ENCODE measurements at places on chromosomes 6 and 20.
A peak's percentile ranks its signal among the peaks of the same experiment; 100 is the strongest.

DNA sequence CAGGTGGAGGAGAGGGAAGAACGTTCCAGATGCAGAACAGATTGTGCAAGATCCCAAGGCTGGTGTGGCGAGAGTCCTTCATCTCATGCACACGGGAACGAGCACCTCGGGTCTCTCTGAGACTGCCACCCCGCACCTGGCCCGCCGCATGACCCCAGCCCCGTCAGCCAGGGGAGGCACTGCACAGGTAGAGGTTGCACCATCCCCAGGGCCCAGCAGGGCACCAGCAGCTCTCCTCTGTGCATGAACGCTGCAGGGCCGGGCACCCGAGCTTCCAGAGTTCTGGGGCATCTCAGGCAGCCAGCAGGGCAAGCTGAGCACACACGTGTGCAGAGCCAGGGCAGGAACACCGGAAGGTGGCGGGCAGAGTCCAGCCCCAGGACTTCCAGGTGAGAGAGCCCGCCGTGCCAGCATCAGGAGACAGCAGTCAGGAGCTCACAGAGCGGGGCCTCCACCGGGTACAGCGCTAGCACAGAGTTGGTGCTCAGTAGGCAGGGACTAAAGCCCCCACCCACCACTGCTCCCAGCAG is 193.2 kb downstream of the TAF4 start:
- no peak for DNase-seq

GRCh38 chr6:104700371-104701185 is 159.1 kb downstream of the HACE1 start:
- DNase-seq: no peak

DNA sequence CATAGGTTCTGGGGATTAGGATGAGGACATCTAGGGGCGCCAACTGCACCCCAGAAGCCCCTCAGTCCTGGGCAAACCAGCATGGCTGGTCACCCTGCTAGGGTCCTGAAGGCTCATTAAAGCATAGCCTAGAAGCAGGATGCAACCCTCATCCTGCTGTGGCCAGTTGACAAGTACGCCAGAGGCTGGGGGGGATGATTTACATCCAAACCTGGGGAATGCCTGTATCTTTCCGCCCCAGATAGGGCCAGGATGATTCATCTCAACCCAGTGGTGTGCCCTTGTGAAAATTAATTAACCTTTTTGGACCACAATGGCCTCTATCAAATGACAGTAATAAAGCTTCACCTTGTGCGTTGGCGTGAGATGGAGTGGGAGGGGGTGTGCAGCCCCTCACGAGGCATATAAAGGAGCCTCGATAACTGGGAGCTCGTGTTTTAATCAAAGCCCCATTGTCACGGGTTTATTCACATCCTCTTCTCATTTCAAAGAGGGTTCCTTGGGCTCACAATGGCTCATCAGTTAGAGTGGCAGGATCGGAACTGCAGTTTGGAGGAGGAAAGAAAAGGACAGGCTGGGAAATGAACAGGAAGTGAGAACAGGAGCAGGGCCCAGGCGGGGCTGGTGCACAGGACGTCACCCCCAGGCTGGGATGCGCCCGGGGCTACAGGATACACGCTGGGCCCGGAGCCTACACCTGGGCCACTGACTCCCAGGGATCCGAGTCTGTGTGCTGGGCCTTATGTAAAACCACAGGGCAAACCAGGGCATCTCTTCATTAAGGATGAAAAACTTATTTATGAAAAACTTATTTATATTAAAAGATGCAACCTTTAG is 121.8 kb upstream of the PHACTR3 start:
- no peak for DNase-seq

DNA sequence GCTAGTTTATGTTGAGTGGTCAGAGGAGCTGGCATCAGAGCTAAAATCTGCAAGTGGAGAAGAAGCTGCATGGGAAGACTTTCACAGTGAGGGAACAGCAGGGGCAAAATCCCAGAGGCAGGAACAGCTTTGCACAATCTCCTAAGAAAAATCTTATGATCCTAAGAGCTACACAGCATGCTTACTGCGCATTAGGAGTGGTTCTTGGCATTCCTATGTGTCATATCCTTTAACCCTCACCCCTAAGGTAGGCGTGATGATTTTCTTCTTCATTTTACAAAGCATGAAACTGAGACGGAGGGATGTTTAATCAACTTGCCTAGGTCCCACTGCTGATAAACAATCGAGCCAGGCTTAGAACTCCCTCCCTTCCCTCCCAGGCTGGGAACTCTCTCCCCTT is 313.6 kb upstream of the SULF2 start:
- DNase-seq: no peak

- no peak for DNase-seq
Measured at GRCh38 chr20:60680554-60680953, 571.5 kb upstream of the CDH4 start.

DNA sequence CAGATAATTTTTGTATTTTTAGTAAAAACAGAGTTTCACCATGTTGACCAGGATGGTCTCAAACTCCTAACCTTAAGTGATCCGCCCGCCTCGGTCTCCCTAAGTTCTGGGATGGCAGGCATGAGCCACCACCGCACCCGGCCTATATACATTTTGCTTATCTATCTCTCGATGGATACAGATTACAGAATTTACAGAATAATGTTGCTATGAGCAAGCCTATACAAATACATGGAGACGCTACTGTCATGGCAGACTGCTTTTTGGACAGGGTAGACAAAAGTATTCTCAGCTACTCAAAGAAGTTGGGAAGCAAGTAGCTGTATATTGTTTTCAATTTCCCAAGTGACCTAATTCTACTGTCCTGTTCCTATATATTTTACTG is 1.6 kb downstream of the HSPA1L start:
- no peak for DNase-seq

- peak; percentile 28 for DNase-seq
Measured at GRCh38 chr6:138944412-138944811, 43.6 kb downstream of the REPS1 start.

GRCh38 chr6:130931683-130932082 is 104.5 kb downstream of the SMLR1 start:
- DNase-seq: no peak

DNA sequence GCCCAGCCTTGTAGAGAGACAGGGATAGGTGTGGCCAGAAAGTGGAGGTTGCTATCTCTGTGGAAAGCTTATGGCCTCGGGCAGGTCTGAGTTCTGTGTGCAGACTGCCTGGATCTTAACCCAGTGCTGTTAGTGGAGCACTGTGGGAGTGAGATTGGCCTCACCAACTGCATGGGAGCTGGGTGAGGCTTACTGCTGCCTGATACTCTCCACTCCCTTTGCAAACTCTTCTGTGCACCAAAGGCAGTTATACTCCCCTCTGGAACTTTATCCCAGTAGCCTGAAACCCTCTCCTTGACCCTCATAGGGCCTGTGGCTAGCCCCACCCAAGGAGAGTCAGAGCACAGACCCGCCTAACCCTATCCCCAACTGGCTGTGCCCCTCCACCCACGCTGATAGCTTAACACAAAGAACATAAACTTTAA is 41.4 kb upstream of the PKIB start:
- no peak for DNase-seq

DNA sequence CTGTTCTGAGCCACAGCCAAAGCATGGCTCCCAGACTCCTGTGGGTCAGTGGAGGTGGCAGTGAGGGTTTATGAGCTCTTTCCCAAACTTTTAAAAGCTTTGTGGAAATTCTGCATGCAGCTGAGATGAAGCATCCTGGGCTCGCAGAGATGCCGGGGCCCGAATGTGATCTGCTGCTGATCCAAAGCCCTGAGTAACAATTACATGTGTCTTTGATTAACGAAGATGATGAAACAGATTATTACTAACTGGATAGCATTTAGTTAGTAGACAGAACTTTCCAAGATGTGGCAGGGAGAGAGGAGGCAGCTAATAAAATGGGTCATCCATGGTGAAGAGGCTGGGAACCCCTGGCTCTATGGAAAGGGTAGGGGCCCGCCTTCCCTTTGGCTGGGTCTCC is 43.9 kb upstream of the MDFI start:
- no peak for DNase-seq

GRCh38 chr6:52337633-52338290 is 24.2 kb upstream of the PAQR8 start:
- no peak for DNase-seq

DNA sequence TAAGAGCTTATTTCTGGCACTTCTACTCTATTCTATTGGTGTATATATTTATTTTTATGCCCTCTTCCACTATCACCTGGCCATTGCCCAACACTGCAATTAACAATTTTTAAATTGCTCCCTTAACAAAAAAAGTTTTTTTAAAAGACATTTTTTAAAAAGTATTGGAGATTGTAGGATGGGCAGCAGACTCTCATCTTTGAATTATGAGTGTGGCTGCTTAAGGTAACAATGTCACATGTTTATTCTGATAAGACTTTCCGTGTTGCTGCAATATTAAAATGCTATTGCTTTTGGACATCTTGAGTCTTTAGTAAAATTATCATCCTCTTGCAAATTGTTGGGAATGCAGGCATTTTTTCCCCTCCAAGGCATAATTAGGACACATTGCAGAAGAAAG is 31.4 kb downstream of the SMOC2 start:
- no peak for DNase-seq

DNA sequence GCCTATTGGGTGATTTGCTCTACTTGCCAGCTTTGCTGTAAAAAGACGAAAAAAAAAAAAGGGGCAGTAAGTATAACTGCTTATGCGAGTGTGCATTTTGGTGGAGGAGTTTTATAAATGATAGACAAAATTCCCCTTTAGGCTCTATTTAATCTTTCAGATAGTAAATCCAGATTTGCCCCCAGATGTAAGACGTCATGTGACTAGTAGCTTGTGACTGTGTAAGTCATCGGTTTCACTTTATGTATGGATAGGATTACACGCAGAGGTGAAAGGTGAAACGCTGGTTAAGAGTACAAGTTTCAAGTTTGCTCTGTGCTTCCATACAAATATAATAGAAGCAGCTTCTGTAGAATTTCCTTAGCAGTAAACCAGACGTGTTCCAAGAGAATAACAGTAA is 7.9 kb downstream of the RAB32 start:
- DNase-seq: no peak

DNA sequence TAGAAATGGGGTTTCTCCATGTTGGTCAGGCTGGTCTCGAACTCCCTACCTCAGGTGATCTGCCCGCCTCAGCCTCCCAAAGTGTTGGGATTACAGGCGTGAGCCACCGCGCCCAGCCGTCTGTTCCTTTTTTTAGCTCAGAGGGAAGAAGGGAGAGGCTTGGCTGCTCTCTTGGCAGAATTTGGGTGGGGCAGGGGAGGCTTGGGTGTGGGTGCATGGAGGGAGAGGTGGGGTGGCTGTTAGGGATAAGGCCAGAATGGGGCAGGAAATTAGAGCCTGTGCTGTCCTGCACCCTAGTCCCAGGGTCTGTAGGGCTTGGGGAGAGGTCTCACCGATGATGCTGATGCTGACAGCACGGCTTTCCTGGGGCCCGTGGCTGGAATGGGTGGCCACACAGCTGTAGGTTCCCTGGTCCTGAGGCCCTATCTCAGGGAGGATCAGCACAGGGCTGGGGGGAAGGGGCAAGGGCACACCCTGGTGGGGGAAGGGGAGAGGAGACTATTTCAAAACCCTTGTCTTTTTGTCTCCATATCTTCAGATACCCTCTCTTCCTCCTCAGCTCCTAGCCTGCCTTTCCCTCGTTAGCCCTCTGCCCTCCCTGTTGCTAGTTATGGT is 2.0 kb downstream of the AGER start:
- no peak for DNase-seq

- peak; percentile 64 for DNase-seq
Measured at GRCh38 chr6:137823826-137824555, 43.1 kb upstream of the TNFAIP3 start.

- DNase-seq: no peak
Measured at GRCh38 chr6:126444659-126445273, 104.9 kb downstream of the CENPW start.

DNA sequence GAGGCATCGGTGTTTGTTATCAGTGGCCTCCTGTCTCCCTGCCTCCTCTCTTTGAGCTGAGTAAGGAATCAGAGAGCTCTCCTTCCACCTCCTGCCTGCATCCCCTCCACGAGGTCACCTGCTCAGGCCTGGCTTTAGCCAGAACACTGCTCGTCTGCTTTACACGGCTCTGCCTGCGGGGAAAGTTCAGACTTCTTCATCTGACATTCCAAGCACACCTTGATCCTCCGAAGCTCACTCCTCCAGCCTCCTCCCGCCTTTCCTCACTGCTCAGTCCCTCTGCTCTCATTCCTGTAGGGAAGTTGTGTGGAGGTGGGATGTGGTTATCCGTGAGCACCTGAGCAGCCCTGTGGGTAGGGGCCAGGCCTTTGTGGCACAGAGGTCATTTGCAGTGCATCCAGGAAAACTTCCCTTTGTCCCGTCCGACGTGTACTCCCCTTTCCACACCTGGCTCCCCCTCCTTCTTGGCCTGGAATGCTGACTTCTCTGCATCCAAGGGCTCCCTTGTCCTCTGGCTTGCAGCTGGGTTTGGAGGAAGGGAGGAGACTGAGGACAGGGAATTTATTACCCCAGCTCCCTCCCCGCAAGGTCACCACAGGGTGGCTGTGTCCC is 12.8 kb upstream of the CCDC167 start:
- DNase-seq: no peak

DNA sequence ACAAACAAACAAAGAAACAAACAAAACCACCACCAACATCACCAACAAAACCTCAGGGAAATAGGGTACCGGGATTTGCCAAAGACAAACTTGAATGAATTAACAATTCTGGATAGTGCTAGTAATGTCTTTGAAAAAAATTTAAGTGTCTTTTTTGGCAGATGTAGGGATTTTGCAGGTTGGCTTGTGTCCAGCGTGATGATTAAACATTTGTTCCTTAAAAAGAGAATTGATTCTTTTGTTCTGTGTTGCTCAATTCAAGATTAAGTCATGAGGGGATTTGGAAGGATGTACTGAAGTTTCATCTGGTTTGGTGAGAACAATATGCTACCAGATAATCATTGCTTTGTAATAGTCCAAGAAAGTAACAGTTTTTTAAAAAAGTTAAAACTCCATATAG is 125.1 kb upstream of the HS3ST5 start:
- no peak for DNase-seq

DNA sequence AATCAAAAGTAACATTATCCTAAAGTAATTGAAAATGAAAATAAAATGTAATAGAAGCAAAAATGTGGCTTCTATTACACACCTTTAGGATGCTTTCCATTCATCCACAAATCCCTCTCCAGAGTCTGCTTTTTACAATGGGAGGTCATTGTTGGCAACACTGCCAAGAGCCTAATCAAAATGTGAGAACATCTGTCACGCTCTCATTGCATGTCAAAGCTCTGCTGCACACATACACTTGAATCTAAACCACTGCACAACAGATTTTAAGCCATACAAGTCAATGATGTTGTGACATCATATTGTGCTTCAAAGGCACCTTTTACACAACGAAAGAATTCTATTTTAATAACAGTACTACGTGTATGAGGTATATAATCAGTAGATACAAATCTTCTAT is 82.1 kb downstream of the PREP start:
- DNase-seq: no peak

GRCh38 chr6:20680697-20681165 is 146.5 kb downstream of the CDKAL1 start:
- no peak for DNase-seq

GRCh38 chr6:10429638-10430427 is 15.0 kb upstream of the TFAP2A start:
- DNase-seq: no peak

Measured in activated CD4-positive, alpha-beta T cell treated with anti-CD3 and anti-CD28 coated beads, Interleukin-2, amount 50 U/mL, for 48 hours (primary cell).